B cell (primary cell): ENCODE measurements at places on chromosomes 5 and 9.

DNA sequence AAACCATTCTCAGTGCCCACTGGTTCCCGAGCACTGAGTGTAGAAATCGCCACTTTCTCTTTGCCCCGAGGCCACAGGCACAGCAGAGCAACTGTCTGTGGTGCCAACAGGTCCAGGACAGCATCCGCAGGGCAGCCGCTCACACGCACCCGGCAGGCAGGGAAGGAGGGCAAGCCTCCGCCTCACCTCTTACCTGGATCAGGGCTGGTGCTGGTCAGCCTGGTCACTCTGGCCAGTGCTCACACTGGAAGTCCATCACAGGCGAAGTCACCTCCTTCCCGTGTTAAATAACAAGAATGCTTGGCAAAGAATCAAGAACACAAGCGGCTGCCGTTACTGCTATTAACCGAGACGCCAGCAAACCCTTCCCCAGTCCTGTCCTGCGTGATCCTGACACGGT is 13.7 kb downstream of the DIPK1B start:
- no peak for DNase-seq

- peak; percentile 38 for DNase-seq
These were observed 11.1 kb downstream of the CNTFR start for GRCh38 chr9:34578241-34579103.

DNA sequence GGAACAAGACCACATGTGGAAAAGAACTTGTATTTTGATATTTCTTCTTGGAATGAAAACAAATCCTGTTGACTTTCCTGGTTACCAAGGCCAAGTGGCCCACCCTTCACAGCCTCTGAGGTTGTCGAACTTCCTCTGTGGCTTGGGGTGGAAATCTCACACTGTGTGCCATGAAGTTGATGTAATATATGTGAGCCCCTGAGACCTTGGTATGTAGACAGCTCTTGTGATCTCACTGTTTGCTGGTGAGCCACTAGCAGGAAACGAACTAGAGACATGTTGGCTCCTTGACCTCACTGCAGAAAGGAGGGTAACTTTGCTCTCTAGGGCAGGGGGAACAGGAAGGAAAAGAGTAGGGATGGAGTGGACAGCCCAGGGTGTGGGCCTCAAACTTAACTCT is 159.4 kb downstream of the ARHGAP26 start:
- DNase-seq, result no peak

GRCh38 chr5:80082731-80083100 is 47.6 kb downstream of the THBS4 start:
- DNase-seq, result no peak
